Naive B cell (primary cell): ENCODE measurements at places on chromosomes 3 and 15.

DNA sequence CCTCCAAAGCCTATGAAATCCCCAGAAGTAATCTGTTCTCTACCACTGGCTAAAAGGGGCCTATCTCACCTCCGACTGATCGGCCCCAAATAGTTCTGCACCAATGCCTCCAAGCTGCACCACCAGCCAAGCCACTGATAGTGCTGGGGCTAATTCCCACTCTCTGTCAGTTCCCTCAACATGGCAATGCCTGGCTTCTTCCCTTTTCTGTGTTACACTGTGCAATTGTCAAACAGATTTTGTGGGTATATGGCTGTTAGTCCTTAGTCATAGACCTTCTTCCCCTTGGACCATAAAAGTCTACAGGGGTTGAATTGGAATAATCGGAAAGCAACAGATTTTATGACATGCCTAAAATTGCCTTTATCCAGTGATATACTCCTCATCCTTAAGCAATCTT lies 9.3 kb upstream of the UBE2E2 start:
- H3K27ac ChIP-seq, result no peak overlapping the region
- no peaks in the 10 kb centered on the region for H3K36me3 ChIP-seq
- DNase-seq, result no peak
- no peak overlapping the region for H3K4me3 ChIP-seq
- peaks cover 6% of the 10 kb centered on the region for H3K4me1 ChIP-seq
- peaks cover 6% of the 10 kb centered on the region for H3K27me3 ChIP-seq

DNA sequence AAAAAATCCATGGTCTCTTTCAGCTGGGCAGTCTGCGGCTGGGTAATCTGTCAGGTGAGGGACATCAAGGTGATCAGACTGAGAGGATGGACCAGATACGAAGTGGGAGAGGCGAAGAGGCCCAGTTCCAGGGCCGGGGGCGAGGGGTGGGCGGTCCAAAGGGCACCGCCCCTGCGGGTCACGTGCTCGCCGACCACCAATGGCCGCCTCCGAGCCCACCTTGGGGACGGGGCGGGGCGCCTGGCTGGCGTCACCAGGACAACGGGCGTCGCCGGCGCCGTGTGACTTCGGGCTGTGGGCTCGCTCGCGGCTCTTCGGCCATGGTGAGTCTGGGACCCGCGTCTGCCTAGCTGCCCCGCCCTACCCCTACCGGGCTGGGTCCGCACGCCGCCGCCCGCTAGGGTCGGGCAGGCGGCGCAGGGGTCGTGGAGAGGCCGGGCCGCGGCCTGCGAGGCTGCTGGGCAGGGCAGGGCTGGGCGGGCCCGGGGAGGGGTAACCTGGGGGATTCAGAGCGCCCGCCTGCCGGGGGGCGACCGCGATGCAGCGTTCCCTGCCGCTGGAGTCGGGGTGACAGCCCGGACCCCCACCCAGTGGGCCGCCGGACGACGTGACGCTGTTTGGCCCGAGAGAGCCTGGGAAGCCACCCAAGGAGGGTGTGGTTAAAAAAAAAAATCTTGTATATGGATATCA lies at the start of gene FBXL2:
Gene FBXL2 (plus strand): TSS at position 250 of the 690 bp plus-strand sequence. CDS start 71 bp downstream, at position 321.
- H3K4me1 ChIP-seq, result peaks cover 6% of the 10 kb centered on the region
- H3K27me3 ChIP-seq, result peaks cover 51% of the 10 kb centered on the region
- peak; percentile 12 for DNase-seq

GRCh38 chr15:69081310-69082004 lies 67.0 kb downstream of the NOX5 start:
- no peak for DNase-seq
- peaks cover 20% of the 10 kb centered on the region for H3K27me3 ChIP-seq
- no peaks in the 10 kb centered on the region for H3K4me1 ChIP-seq
- no peak overlapping the region for H3K27ac ChIP-seq
- H3K36me3 ChIP-seq, result no peaks in the 10 kb centered on the region
- no peak overlapping the region for H3K4me3 ChIP-seq

DNA sequence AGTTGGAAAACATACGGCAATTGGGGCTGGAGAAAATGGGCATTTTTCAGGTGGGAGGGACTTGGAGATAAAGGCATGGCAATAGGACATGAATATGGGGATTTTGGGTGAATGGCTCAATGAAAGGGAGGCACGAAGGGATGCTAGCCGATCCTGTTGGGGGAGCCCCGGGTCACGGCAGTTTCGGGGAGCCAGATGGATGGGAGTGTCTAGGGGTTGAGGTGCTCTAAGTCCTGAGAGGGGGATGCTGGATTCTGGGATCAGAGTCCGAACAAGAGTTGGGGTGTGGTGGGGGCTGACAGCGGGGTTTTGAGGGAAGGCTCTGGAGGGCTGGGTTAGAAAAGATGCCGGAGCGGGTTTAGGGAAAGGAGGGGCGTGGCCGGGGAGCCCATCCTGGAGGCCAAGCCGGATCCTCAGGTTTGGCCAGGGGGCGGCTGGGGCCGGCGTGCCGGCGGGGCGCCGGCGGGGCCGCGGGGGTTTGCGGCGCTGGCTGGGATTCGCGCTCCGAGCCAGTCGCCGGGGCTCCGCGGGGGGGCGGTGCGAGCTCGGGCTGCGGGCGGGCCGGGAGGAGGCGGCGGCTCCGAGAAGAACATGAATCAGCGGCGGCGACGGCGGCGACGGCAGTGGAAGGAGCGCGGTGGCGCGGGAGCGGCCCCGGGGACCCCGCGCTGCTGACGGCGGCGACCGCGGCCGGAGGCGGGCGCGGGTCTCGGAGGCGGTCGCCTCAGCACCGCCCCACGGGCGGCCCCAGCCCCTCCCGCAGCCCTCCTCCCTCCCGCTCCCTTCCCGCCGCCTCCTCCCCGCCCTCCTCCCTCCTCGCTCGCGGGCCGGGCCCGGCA lies at the start of gene TYRO3:
Gene TYRO3 (plus strand): TSS at position 813 of the 839 bp plus-strand sequence. CDS start 46 bp downstream, outside the sequence.
- no peaks in the 10 kb centered on the region for H3K36me3 ChIP-seq
- peak; percentile 41 for DNase-seq
- H3K4me3 ChIP-seq, result peak within 1 kb of the TSS; percentile 89
- H3K27me3 ChIP-seq, result peaks cover 68% of the 10 kb centered on the region
- H3K4me1 ChIP-seq, result peaks cover 37% of the 10 kb centered on the region

DNA sequence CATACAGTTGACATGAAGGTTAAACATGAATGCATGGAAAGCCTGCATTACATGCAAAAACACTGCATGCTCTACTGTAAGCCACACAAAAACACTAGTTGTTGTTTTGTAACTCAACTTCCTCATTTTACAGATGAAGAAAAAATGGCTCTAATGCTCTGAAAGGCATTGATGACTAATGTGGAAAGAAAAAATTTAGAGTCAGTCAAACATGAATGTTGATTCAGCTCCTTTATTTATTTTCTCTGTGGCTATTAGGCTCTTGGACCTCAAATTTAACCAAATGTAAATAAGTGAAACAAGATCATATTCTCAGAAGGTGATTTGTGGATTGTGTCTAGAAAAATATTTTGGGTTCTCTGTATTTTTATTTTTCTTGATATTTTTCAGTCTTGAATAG lies 336.7 kb upstream of the ZNF717 start:
- no peak overlapping the region for H3K27ac ChIP-seq
- H3K4me1 ChIP-seq, result no peaks in the 10 kb centered on the region
- H3K4me3 ChIP-seq, result no peak overlapping the region
- no peaks in the 10 kb centered on the region for H3K27me3 ChIP-seq
- H3K36me3 ChIP-seq, result no peaks in the 10 kb centered on the region
- DNase-seq, result no peak

DNA sequence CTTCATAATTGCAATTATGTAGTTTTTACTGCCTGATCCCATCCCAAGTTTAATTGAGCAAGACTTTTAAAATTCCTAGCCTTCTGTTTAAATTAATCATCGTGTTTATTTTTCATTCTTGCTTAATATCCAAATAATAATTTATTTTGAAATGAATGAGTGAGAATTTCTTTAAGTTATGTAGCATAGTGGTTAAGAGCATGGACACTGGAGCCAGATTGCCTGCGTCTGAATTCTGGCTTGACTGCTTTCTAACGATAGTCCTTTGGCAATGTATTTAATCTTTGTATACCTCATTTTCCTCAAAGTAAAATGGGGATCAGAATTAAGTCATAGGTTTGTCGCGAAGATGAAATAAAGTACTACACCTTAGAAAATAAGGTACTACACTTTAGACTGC lies 71.4 kb downstream of the LRRC49 start:
- no peak for DNase-seq
- H3K4me3 ChIP-seq, result no peak overlapping the region
- no peak overlapping the region for H3K27ac ChIP-seq
- H3K27me3 ChIP-seq, result no peaks in the 10 kb centered on the region

- H3K27me3 ChIP-seq, result no peaks in the 10 kb centered on the region
- no peak overlapping the region for H3K4me3 ChIP-seq
- peaks cover 12% of the 10 kb centered on the region for H3K36me3 ChIP-seq
- H3K4me1 ChIP-seq, result peaks cover 19% of the 10 kb centered on the region
Measured at GRCh38 chr15:89136818-89137772, 48.8 kb downstream of the ABHD2 start.

DNA sequence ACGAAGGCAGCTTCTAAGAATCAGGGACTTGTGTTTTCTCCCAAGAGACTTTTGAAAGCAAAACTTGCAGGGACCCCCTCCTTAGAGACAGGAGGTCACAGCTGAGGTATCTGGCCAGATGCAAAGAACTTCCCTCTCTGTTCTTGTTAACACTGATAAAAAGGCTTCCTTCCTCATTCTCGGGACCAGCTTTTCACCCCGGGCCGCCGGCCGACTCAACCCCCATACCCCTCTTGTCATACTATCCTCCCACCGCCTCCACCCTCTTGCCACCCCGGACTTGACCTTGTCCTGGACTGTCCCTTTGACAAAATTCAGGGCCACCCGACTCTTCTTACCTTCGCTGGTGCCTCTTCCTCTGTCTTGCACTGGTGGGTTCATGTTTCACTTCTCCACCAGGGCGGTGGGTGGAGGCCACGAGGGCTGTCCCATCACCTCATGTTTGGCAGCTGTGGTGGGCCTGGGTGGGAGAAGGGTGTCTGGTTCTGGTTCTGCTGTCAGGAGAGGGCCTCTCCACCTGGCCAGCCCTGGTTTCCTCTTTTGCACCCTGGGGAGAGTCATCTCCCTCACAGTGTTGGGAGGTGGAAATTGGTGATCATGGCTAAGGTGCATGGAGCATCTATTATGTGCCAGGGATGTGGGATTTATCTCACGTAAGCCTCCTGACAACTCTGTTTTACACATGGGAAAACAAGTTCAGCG lies 32.5 kb downstream of the BHLHE40 start:
- no peaks in the 10 kb centered on the region for H3K27me3 ChIP-seq
- H3K4me3 ChIP-seq, result peak overlapping the region; percentile 81
- DNase-seq, result peak; percentile 96
- H3K4me1 ChIP-seq, result peaks cover 90% of the 10 kb centered on the region
- no peaks in the 10 kb centered on the region for H3K36me3 ChIP-seq

- peaks cover 22% of the 10 kb centered on the region for H3K36me3 ChIP-seq
- peak; percentile 48 for DNase-seq
- peak overlapping the region; percentile 100 for H3K27ac ChIP-seq
- H3K27me3 ChIP-seq, result no peaks in the 10 kb centered on the region
Measured at GRCh38 chr3:108134555-108134880, 43.7 kb upstream of the CD47 start.

DNA sequence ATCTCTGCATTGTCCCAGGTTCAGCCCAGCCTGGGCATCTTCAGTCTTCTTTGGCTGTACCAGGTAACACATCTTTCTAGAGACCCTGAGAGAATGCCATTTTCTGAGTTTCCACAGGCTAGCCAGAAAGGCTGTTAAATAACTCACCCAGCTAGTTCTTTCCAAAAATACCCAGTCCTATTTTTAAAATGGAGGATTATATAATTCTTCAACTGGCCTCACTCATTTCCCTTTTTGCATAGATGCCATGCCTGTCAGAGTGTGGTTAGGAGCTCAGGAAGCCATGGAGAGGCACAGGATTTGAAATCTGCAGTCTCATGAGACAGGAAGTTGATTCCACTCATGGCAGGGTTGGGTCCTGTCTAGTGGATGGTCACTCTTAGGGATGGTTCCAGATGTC lies 39.8 kb downstream of the CEMIP start:
- no peak for DNase-seq
- H3K27me3 ChIP-seq, result peaks cover 10% of the 10 kb centered on the region
- peaks cover 4% of the 10 kb centered on the region for H3K36me3 ChIP-seq
- H3K27ac ChIP-seq, result no peak overlapping the region
- H3K4me3 ChIP-seq, result no peak overlapping the region
